ENCODE measurements at places on chromosomes 2 and 18.

DNA sequence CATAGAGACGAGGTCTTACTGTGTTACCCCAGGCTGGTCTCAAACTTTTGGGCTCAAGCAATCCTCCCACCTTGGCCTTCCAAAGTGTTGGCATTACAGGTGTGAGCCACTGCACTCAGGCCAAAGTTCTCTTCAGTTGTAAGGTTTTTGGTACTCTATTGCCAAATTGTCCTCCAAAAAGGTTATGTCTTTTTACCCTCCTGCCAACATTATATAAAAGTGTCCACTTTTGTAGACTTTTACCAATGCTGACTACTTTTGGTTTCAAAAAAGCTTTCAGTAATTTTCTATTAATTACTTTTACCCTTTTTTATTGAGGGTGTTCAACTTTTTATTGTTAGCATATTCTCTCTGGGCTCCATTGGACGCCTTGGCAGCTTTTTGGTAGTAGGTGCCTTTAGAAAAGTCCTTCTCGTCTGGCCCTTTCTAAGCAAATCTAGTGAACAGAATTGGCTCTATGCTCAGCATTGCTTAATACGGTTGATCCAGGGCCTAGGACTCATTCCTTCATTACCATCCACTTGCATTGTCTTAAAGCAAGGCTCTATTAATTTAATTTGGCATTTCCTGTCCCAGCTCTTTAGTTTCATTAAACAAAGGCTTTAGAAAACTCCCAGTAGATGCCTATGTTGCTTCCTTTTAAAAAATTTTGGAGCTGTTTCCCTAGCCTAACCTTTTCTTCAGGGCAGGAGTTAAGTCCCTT, 16.7 kb upstream of the IL1A start:
- no peak for DNase-seq

GRCh38 chr18:8795586-8796325, 90.4 kb downstream of the MTCL1 start:
- no peak for DNase-seq

DNA sequence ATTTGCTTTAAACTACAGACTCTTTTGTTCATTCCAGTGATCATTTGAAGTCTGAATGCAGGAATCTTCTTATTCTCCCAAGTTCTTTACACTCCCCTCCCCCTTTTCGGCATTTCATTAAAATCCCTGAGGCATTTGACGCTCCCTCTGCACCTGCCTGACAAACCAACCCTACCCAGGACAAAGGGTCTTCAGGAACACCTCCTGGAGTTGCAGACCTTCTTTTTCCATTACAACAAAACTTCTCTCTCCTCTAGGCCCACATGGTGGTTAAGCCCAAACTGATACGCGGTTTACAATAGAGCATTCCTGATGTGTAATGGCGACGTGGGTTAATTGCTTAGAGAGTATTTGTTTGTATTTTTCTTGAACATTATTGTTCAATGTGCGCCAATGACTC, 367.4 kb downstream of the FBXO15 start:
- DNase-seq: no peak

DNA sequence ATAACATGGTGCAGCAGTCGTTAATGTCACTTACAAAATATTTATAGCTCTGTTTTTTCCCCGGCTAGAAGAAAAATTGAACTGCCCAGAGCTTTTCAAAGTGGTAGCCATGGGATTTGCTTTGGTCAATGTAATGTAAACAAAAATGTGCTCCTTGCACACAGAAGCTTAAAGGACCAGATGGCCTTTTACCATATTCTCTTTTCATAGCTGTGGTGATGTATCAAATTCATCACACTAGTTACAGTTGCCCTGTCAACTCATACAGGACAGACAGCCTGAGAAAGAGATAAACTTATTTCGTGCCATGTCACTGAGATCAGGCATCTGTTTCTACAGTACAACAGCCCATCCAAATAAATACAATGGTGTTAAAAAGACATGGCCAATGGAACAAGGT, 368.1 kb upstream of the CDH19 start:
- DNase-seq: no peak

DNA sequence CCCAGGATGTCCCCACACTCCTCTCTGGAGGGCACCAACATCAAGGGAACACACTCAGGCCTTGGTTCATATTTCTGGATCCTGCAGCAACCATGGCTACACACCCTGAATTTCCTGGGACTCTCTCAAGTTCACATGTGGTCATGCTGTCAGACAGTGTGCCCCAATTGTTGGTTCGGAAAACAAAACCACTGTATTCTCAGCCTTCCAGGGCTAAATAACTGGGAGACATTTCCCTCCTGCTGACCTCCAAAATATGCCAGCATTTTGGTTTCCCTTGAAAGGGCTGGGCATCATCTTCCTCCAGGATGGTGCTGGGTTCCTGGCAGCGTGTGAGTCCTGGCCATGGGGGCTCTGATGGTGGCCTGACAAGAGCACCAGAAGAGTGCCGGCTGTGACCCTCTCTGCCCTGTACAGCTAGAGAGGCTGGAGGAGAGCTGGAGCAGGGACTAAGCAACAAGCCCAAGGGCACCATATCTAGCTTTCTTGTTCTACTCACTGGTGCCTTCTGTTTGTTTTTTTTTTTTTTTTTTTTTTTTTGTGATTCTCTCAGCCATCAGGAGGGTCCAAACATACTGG, 37.5 kb upstream of the WIPF1 start:
- DNase-seq: no peak

DNA sequence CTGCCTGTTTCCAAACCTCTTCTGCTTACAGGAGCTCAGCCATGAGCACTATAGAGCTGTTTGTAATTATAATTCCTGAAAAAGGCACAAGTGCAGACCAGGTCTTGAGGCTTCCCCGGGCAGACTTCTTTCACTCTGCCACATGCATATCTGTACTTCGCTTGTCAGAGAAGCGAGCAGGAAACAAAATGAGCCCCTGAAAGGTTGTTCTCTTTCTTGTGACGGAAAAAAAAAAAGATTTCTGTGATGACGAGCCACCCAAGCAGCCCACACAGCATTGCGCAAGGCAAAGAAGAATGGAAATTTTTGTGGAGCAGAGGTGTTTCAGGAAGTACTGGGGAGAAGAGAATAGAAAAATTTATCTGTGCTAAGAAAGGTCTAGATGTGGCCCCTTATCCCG, 54.0 kb upstream of the LINC00305 start:
- DNase-seq: no peak

GRCh38 chr18:48947560-48947959, 3.2 kb downstream of the SMAD7 start:
- DNase-seq: no peak

GRCh38 chr2:217611056-217611455, 391.7 kb downstream of the TNS1 start:
- DNase-seq: no peak

DNA sequence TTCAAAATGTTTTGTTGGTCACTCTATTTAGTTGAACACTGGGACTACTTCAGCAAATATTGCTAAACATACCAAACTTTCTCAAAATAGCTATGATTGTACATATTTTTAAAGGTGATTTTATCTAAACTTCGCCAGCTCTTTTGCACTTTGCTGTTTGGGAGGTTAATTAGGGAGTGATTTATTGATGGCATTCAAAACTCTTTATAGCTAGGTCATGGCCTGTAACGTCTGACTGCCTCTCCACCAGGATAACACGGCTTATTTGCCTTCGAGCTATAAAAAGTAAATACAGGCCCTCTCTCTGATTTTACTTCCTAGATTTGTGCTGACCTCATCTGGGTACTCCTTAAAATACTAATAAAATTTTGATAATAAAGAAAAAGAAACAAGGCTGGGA, 931.9 kb downstream of the DCDC2C start:
- DNase-seq: no peak

GRCh38 chr2:189555232-189555631, 25.4 kb downstream of the SLC40A1 start:
- no peak for DNase-seq
